ENCODE measurements at places on chromosomes 7 and 10. TPM values are rescaled to one million over a fixed set of nuclear protein-coding genes. Genes with fewer than 3 reads are reported as not detected.

H2BK1 gene
- not detected for total RNA-seq

ZNF365 gene
- 6.2 TPM for total RNA-seq

HERPUD2 gene
- 25.7 TPM for total RNA-seq

PKD2L1 gene
- not detected for total RNA-seq

GDF10 gene
- total RNA-seq: not detected

TMEM236 gene
- total RNA-seq: under 0.01 TPM

CNPY1 gene
- total RNA-seq: not detected

RTKN2 gene
- total RNA-seq: 8.6 TPM

AOAH gene
- not detected for total RNA-seq

EPHA1 gene
- total RNA-seq: not detected

TAS2R3 gene
- total RNA-seq: 0.34 TPM

GSTO2 gene
- 0.38 TPM for total RNA-seq

TUBAL3 gene
- not detected for total RNA-seq

KAT6B gene
- total RNA-seq: 9.6 TPM

CPVL gene
- 0.06 TPM for total RNA-seq

ASAH2 gene
- total RNA-seq: 0.80 TPM

ITIH2 gene
- total RNA-seq: not detected

FAM171A1 gene
- 21.4 TPM for total RNA-seq

FAM237B gene
- total RNA-seq: not detected

FUOM gene
- 20.1 TPM for total RNA-seq

KCNMA1 gene
- 28.6 TPM for total RNA-seq

TSPAN15 gene
- 1.5 TPM for total RNA-seq

SPDYE6 gene
- not detected for total RNA-seq

ALOX5 gene
- not detected for total RNA-seq

NOS3 gene
- total RNA-seq: not detected

ACHE gene
- not detected for total RNA-seq

LIPF gene
- total RNA-seq: not detected

HABP2 gene
- total RNA-seq: not detected

CFAP70 gene
- total RNA-seq: 0.45 TPM

STK31 gene
- total RNA-seq: not detected

RELN gene
- 0.63 TPM for total RNA-seq

PDZD7 gene
- total RNA-seq: 1.2 TPM

NAT16 gene
- total RNA-seq: not detected

LMOD2 gene
- total RNA-seq: not detected

PDE6C gene
- not detected for total RNA-seq

RSPH10B2 gene
- not detected for total RNA-seq

AKR1D1 gene
- not detected for total RNA-seq

GNAI1 gene
- total RNA-seq: 84.0 TPM

SLC16A12 gene
- total RNA-seq: 0.45 TPM

CACNB2 gene
- not detected for total RNA-seq

COL13A1 gene
- 2.6 TPM for total RNA-seq

KDM7A gene
- 2.1 TPM for total RNA-seq

ADARB2 gene
- total RNA-seq: 0.11 TPM

NODAL gene
- not detected for total RNA-seq

ZNF277 gene
- total RNA-seq: 24.4 TPM

MET gene
- 149 TPM for total RNA-seq

PTPRZ1 gene
- total RNA-seq: not detected

TLX1 gene
- not detected for total RNA-seq

TMEM139 gene
- not detected for total RNA-seq

NUTM2D gene
- total RNA-seq: 0.90 TPM

MEST gene
- 202 TPM for total RNA-seq

DYDC2 gene
- not detected for total RNA-seq

CUZD1 gene
- total RNA-seq: 2.5 TPM
